ENCODE measurements at places on chromosomes 2 and 18.

- DNase-seq = no peak
These were observed 53.1 kb downstream of the TTC27 start for GRCh38 chr2:32680942-32681341.

DNA sequence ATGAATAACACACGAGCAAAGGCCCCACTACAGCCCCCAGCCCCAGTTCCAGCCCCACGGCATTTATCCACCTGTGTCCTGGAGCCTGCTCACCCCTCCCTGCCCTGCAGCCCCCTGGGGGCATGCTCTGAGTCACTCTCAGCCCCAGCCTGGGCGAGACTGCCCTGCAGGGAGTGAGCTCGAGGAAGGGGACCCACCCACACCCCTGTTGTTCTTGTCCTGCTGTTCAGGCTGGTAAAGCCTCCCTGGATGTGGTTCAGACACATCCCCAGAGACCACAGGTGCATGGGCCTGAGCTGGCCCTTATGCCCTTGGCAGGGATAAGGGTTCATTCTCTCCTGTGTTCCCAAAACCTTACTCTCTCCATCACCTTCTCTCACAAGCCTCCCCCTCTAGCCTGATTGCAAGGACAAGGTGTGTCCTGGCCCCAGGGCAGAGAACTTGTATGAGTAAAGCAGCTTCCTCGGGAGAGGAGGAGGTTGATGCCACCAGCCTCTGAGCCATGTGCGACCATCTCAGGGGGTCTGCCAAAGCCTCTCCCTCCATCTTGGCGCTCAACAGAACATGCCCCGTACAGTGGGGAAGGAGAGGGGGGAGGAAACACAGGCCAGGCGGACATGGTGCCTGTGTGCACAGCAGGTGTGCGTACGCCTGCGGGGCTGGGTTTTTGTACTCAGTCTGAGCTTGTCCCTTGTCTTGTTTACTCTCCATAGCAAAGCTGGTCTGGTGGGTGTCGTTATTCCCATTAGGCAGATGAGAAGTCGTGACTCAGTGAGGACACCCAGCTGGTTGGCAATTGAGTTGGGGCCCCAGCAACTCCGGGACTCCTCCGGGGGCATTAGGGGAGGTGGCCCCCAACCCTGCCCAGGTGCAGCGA lies 64.4 kb downstream of the CIB4 start:
- DNase-seq = peak; percentile 38

GRCh38 chr2:8563814-8564474 lies 117.9 kb upstream of the ID2 start:
- peak; percentile 30 for DNase-seq

GRCh38 chr2:174729797-174730697 lies 34.2 kb downstream of the CHRNA1 start:
- no peak for DNase-seq

DNA sequence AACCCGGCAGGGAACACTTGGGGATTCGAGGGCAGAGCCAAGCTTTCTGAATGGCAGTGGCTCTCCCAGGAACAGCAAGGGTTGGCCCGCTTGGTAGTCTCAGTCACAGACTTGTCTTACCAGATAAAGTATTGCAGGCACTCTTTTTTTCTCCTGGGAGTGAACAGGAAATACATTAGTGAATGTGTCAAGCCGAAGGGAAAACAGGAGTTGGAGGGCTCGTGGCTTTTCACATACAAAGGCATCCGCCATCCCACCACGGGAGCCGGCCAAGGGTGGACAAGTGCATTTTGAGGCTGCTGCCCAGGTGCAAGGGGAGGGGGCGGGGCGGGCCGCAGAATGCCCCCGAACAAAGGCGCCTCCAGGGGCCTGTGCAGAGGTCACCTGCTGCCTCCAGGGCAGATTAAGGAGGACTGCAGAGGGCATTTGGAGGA lies 163.3 kb upstream of the SIX3 start:
- DNase-seq = no peak

DNA sequence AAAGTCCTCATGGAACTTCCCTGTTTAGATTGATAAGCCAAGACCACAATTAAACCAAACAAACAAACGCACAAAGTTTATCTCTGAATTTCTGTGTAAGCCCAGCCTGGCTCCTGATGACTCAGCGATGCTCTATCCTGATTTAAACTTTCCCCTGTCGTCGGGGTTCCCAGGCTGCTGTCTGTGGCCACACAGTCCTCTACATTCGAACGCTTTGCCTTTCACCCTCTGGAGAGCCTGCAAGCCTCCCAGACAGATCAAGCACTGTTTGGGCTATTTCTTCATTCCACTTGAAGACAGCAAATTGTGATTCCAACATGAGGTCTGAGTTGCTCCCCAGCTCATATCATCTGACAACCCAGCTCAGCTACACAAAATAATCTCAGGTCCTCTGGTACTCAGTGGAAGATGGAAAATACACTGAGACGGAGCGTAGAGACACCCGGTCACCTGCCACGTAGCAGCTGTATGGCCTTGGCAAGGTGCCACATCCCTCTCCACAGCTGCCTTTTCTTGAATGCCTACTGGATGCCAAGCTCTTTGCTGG lies 51.2 kb downstream of the CYRIA start:
- no peak for DNase-seq

All from Caco-2 (cell line).